ENCODE measurements at places on chromosomes 7 and 10.
A peak's percentile ranks its signal among the peaks of the same experiment; 100 is the strongest.

DNA sequence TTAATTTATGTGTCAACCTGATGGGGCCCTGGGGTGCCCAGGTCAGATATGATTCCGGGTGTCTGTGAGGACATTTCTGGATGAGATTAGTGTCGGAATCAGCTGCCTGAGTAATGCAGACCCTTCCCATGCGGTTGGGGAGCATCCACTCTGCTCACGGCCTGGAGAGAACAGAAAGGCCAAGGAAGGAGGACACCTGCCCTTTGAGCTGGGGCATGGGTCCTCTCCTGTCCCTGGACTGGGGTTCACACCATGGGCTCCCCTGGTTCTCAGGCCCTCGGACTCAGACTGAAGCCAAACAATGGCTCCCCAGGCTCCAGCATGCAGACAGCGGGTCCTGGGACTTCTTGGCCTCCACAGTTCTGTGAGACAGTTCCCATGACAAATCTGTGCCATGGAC lies 94.3 kb downstream of the BMS1 start:
- no peak for DNase-seq

DNA sequence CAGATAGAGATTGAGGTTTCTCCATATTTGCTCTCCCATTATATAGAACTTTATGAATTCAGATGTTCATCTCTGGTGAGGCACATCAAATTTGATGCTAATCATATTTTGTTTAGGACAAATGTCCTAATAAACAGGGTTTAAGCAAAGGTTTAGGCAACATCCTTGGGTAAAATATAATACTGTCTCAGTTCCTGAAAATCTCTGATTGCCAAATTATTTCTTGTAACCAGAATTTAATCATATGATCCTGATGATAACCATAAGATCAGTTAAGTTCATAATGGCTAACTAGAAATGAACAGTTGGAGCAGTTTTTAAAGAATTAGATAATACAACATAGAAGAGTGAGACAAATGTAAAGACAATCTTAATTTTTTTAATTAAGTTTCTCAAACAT lies 18.6 kb downstream of the CUTC start:
- no peak for DNase-seq

DNA sequence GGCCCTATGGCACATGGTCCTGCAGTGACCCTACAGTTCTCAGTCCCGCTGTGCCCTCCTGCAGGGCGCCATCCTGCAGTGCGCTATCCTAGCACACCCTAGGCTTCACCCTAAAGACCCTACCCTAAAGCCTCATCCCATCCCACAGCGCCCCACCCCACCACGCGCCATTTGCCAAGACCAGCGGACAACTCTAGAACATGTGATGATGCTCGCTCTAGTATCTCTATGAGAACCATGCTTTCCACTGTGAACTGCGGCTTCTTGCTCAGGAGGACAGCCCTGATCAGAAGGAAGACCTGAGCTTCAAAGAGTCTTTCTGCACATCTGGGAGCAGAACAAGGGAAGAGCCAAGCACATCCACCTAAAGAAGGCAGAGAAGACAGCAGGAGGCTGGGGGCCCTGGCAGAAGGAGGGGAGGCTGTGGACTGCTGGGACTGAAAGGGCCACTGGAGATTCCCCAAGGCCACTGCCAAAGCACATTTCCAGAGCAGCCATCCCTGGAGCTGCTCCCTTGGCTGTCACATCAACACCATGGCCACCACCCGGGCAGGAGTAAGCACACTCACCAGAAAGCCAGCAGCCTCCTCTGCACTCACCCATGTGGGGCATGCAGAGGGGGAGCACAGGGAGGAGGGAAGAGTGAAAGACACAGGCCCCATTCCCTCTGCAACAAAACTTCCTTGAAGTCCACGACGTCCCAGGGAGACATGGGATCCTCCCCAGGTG lies 134.1 kb downstream of the TNS3 start:
- no peak for DNase-seq

- DNase-seq, result no peak
These were observed 213.0 kb upstream of the KMT2E start for GRCh38 chr7:104801022-104801421.

GRCh38 chr7:105021352-105021751 lies 7.3 kb downstream of the KMT2E start:
- no peak for DNase-seq

- DNase-seq, result no peak
These were observed 111.1 kb upstream of the DPP6 start for GRCh38 chr7:153941061-153941460.

DNA sequence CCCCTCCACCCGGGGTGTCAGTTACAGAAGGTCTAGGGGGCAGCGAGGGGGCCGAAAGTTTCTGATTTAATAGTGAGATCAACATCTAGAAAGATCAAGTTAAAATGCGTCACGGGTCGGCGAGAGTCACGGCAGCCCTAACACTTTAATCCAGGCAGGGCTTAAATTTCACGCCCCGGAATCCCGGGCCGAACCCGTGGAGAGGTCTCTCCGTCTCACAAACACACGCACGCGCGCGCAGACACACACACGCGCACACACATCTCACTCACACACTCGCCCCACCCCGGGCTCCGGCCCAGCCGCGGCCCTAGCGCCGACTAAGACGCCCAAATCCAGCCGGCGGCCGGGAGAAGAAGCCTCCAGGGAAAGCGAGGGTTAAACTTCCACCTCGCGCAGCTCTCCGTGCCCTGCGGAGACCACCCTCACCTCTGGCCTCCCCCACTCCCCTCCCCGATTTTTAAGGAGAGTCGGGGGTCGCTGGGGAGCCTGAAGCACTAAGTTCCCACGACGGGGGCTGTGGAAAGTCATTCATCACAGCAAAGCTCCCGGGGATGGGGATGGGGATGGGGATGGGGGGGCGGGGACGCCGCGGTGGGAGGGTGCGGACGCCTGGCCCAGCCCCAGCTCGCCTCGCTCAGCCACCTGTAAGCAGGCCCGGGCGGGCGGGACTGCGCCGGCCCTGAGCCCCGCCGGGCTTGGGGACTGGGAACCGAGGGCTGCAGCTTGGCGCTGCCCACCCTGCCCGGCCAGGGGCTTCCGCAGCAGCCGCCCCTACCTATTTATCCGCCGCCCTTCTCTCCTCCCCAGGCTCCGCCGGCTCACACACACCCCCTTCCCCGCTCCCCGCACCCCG lies 1.6 kb downstream of the PDGFA start:
- peak; percentile 61 for DNase-seq

DNA sequence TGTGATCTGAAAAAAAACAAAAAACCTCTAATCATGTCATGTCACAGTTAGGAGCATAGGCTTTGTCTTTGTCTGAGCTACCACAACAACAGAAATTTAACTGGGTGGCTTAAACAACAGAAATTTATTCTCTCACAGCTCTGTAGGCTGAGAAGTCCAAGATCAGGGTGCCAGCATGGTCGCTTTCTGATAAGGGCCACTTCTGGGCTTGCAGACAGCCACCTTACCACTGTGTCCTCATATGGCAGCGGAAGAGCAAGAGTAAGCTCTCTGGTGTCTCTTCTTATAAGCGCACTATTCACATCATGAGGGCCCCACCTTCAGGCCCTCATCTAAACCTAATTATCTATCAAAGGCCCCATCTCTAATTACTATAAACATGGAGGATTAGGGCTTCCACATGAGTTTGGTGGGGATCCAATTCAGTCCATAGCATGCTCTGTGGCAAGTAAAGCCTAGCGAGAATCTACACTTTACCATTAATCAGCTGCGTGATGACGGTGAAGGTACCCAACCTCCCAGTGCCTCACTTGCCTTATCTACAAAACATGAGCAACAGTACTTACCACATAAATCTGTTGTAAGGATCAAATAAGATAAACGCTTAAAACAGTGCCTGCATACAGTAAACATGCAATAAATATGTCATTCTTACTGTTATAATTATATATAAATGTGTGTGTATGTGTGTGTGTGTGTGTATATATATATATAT lies 17.3 kb downstream of the ZNF438 start:
- DNase-seq, result no peak

DNA sequence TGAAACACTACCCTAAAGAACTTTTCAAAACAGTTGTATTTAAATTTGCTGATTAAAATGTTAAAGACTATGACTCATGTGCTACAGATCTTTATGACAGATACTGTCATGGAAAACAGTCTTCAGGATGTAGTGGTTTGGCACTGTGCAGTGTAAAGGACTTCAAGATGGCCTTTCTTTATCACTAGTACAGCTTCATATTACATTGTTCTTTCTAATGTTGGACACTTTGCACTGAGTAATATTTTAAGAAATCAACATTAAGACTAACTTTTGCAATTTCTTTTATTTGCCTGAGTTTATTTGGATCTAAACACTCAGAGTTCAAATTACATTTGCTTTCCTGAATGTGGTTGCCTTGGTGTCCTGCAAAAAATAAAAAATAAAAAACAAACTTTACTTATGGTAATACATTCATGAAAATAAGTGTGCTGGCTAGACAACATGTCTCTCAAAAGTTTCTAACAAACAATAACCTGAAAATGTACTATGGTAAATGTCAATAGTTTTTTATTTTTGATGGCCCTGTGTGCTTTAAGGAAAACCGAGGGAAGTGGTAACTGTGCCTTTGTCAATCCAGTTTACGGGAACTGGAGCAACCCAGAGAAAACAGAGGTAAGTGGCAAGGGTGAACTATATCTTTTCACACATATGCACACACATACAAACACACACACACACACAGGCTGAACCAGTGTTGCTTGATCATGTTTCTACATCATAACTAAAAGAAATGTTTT lies 85.9 kb upstream of the PLXDC2 start:
- no peak for DNase-seq

DNA sequence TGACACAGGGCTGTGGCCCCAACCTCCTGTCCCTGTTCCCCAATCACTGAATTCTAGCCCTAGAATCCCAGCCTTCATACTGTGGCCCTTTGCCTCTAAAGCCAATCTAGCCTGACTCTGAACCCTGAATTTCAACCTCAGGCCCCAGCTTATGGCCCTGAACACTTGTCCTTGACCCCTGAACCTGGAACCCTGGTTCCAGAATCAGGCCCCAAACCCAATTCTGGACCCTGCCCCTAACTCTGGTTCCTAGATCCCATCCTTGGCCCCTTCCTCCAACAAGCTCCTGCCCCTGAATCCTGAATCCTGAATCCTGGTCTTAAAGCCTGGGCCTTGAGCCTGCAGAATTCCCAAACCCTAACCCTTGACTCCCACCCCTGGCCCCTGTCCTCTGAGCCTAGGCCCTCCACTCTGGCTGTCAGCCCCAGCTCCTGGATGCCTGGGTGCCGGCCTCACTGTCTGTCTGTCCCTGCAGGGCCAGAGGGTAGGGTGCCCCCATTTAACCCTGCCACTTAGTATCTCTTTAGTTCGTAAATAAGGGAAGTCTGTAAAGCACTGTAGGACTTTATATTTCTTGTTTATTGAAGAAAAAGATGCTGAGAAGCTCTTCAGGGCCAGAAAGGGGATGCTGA lies 1.3 kb downstream of the INPP5A start:
- no peak for DNase-seq

GRCh38 chr7:112084520-112084971 lies 121.7 kb downstream of the DOCK4 start:
- DNase-seq, result no peak

DNA sequence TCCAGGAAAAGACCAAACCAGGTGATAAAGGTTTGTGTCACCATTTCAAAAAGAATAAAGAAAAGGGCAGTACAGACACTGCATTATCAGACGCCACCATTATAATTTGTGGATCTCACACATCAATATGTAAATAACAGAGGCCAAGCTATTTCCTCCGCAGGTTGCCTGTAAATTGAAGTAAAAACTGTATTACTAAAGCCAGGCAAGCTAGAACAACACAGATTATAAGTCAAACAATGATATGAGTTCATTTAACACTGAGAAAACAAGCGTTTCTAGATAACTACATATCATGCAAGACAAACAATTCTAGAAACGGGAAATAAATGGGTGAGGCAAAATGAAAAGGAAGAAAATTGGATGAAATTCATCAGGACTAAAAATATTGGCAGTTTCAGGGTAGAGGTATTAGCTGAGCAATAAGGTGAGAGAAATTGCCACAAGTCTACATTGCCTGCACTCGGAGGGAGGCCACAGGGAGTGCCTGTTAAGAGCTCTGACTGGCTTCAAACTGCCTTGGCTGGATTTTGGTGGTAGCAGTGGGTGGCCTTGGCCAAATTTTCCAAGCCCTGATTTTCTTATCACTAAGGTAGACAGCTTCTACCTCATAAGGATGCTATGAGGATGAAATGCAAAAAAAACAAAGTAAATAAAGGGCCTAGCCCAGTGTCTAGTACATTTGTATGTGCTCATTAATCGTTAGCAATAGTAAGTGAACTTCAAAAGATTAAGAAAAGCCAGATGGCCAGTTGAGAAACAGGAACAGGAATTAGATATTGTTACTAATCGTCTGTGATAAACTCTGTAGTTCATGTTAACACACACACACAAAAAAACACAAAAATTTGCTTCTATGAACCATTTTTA lies 240.0 kb upstream of the NFE2L3 start:
- no peak for DNase-seq

GRCh38 chr10:90860790-90861189 lies 3.0 kb upstream of the HTR7 start:
- DNase-seq, result no peak

- DNase-seq, result no peak
These were observed 89.5 kb downstream of the THSD7A start for GRCh38 chr7:11742496-11742895.

DNA sequence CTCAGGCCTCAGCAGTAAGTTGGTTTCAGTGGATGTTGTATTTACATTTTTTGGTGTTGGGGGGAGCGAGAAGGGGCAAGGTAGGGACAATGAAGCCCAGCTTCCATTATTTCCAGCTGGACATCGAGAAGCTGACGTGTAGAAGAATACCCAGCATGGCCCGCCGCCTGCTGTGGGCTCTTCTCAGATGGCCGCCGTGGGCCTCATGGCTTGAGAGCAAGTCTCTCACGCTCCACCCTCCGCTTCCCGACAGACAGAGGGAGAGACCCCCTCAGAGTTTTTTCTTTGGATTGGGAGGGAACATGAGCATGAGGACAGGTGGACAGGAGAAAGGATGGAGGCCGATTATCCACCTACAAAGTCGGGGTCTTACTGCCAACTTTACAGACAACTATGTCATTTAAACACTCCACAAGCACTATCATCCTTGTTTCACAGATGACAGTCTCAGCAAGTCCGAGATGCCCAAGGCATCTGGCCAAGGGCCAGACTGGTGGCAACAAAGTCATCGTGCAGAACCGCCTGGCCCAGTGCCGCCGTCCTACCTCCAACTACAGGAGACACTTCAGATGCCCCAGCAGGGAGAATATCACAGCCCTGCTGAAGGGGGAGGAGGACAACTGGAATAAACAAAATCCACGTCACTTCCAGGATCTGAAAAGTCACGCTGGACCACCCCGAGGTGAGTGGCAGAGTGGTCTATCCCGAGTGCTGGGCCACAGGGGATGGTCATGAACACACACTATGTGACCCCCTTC lies 195.9 kb downstream of the DIP2C start:
- no peak for DNase-seq

GRCh38 chr10:97880109-97880508 lies 30.5 kb downstream of the GOLGA7B start:
- DNase-seq, result no peak
